ENCODE measurements at places on chromosomes 4 and X.

DNA sequence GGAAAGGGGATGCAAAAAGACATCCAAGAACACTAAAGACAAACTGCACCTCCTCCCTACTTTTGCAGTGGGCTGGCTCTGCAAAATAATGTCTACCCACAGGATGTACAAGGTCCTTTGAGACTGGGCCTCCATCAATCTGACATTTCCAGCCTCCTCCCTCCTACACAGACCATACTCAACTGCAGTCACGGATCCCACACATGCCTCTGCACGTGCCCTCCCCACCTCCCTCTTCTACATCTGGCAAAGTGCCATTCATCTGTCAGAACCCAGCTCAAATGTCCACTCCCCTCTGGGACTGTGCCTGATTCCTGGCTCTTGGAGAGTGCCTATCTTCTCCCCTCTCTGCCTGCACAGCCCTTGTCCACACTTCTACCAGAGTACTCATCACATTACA lies 50.3 kb downstream of the CHRDL1 start:
- DNase-seq, result no peak

DNA sequence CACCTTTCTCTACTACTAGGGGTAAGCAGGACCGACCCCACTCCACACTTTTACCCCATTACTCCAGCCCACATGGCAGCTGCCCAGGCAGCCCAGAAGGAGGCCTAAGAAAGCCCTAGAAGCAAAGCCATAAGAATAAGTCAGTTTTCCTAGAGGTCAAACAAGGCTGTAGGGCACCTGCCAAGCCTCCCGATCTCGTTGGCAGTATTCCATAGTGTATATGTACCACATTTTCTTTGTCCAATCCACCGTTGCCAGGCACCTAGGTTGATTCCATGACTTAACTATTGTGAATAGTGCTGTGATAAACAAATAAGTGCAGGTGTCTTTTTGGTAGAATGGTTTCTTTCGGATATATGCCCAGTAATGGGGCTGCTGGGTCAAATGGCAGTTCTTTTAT lies 54.2 kb downstream of the RHOXF2B start:
- DNase-seq, result no peak

DNA sequence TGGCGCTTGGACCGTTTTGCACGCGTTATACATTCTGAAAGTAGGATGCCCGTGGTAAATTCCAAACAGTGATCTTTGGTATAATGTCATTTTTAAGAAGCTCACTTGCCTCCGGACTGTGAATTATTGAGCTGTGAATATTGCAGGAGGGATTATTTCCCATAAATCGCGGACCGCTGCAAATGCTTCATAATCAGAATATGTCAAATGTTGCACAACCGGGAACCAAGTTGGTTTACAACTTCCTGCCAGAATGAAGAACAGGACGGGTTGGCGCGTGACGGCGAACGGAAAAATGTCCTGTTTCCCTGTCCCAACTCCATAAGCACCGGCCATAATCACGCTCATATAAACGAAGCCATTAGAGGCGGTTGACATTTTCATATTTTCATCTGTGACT lies 67.6 kb downstream of the SHOX start:
- peak; percentile 29 for DNase-seq

DNA sequence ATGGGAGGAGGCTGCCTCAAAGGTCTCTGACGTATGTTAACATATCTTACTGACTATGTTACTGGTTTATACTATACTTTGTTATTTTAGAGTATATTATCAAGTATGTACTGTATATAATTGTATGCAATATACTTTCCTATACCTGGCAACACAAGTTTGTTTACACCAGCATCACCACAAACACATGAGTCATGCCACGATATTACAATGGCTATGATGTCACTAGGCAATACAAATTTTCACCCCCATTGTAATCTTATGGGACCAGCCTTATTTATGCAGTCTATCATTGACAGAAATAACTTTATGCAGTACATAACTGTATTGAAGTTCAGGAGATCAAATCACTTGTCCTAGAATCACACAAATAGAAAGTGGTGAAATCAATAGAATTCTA lies 329.9 kb upstream of the SLC7A11 start:
- DNase-seq, result no peak

- DNase-seq, result no peak
Observed at GRCh38 chrX:19540076-19540475, 24.8 kb upstream of the MAP3K15 start.

GRCh38 chr4:96342196-96342595 lies 502.3 kb downstream of the PDHA2 start:
- no peak for DNase-seq

- DNase-seq, result no peak
Observed at GRCh38 chr4:80489798-80490197, 154.3 kb downstream of the CFAP299 start.

- no peak for DNase-seq
Observed at GRCh38 chr4:66501997-66502396, 831.7 kb upstream of the EPHA5 start.

GRCh38 chrX:133412246-133412645 lies 3.0 kb downstream of the GPC4 start:
- DNase-seq, result no peak

DNA sequence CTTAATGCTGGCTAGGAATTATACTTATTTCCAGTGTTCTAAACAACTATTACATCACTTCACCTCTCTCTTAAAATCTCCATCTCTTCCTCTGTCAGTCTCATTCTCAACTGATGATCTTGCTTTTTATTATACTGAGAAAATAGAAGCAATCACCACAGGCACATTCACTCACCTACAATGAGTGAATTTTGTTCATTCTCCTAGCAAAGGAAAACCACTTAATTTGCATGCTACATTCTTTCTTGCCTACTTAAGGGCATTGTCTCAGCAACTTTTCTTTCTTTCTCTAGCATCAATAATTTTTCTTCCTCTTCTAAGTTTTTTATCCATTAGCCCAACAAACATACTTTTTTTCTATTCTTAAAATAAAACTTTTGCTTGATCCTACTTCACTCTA lies 21.1 kb upstream of the USP38 start:
- no peak for DNase-seq

- DNase-seq, result no peak
Observed at GRCh38 chr4:26061248-26061986, 147.4 kb downstream of the SMIM20 start.

DNA sequence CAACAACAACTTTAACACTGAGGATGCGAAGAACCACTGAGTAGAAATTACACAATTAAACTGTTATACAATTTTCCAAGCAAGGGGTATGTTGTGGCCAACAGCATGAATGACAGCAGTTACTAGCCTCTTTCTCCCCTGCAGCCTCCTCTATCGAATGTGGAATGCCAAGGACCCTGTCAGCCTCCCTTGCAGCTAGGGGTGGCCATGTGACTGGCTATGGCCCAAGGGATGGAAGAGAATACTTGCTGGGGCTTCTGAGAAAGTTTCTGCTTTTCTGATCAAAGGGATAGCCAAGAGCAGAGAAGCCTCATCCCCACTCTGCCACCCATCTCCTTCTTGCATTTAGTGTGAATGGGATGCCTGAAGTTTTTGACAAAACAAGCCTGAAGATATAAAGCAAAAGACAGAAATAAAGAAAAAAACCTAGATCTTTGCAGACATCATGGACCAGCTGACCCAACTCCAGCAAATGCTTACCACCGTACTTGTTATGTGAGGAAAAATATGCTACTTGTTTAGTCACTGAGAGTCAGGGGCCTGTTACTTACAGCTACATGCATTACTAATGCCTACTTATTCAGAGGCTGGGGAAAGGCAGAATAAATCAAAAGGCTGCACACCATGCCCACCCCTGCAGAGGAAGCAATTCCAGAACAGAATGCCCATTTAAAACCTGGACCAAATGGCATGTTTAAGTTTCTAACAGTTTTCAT lies 32.0 kb downstream of the DCTD start:
- DNase-seq, result no peak

Measured in coronary artery (tissue), 2 donors.